M059J (cell line): ENCODE measurements at places on chromosomes 12 and 14. TPM values are rescaled to one million over a fixed set of nuclear protein-coding genes. Genes with fewer than 3 reads are reported as not detected.

CD4 gene
- not detected in 2 replicates for total RNA-seq

SRRM4 gene
- total RNA-seq: not detected in 2 replicates

KRT6C gene
- not detected in 2 replicates for total RNA-seq

BAG5 gene
- 18.6 and 22.6 TPM in 2 replicates for total RNA-seq
